ENCODE measurements at places on chromosomes 13 and 19. TPM values are rescaled to one million over a fixed set of nuclear protein-coding genes. Genes with fewer than 3 reads are reported as not detected.

METTL21C gene
- not detected for total RNA-seq

HCST gene
- total RNA-seq: 33.2 TPM

NLRP9 gene
- total RNA-seq: not detected

EPSTI1 gene
- total RNA-seq: 13.0 TPM

S1PR2 gene
- total RNA-seq: 15.2 TPM

All from lung (tissue), 17 donors.